ENCODE measurements at places on chromosomes 6 and 20.

- no peak for DNase-seq
These were observed 3.7 kb downstream of the FLRT3 start for GRCh38 chr20:14333721-14334120.

- DNase-seq: peak; percentile 80
These were observed 14.1 kb upstream of the FRMD1 start for GRCh38 chr6:168093071-168093505.

DNA sequence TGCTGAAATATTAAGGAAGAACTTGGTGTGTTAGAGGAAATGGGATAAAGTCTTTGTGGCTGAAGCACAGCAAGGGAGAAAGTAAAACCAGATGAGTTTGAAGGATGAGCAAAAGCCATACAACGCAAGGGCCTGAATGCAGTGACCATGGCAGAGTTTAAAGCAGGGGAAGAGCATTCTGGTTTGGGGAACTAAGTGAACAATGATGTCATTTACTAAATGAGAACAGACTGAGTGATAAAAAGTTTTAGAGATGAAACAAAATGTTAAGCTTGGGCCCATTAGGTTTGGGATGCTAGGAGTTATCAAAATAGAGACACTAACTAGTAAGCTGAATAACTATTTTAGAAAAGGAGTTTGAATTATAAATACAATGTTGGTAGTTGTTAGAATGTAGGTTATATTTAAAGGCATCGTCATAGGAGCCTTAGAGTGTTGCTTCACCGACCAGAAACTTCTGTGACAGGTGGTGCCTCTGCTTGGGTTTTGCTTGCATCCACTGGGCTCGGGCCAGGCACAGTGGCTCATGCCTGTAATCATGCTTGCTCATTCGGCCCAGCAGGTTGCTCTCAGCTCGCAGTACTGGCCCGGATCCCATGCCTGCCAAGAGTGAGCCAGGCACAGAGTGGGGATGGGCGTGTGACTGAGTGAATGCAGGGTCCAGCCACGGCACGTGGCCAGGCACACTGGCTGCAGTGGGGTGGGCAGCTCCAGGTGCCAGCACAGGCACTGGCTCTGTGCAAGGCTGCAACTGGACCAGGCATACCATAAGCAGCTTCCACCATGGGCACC lies 37.4 kb upstream of the OPRM1 start:
- DNase-seq: no peak

DNA sequence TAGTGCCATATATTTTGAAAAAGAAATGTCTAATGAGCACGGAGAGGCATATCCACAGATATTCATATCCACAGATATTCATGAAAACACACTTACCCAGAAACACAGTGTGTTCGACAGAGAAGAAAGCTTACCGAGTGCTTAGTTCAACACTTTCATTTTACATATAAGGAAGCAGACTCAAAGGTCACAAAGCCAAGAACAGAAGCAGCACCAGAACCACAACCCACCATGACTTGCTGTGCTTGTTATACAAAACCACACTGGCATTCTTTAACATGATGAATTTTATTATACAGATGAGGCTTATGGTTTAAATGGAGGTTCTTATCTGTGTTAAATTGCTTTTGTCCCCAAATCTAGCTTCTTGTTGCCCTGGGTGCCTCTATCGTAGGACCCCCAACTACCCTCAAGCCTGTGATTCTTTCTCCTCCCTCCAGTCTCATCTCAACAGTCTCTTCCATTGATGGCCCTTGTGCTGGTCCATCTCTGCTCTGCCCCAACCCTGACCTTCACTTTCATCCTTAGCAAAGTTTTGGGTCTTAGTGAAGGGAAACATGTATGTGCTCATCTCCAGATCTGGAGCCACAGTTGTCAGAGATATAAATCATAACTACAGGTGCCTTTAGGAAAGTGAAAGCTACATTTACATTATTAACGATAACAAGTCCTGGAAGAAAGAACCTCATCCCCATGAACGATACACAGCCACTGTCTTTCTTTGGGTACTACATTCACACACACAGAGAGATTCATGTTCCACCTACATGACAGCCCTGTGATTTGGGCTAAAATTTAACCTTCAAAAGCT lies 40.0 kb downstream of the SF3B5 start:
- DNase-seq: no peak

GRCh38 chr20:36688630-36689029 lies 42.6 kb upstream of the SLA2 start:
- DNase-seq: no peak

DNA sequence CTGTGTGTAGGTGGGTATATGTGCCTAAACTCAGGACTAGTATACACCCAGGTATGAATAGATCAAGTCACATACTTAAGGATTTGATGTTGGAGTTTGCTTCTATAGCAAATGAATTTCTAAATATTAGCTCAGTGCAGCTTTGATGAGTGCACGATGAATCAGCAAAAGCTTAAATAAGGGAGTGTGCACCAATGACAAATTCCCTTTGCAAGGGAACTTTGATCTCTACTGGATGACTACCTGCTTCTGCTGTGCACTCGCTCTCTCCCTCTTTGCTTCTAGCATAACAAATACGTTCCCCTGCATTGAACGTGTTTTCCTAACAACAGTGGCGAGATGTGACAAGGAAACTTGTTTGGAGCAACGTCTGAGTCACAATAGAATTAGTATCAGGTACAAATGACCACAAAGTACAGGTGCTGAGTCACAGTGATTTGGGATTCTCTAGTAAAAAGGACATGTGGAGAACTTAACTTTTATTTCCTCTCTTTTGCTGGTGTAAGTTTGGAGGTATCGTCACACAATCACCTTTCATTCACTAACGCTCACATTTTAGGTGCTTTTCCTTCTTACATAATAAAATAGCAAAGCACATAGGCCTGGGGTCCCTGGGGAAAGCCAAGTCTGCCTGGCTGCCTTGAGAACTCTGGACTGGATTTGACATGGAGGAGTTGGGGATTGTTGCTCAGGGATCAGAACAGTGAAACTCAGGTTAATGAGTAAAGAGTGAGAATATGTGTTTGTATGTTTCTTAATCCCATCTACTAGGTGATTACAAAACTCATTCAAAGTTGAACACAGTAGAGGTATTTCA lies 49.7 kb downstream of the KLHL31 start:
- DNase-seq: peak; percentile 57

DNA sequence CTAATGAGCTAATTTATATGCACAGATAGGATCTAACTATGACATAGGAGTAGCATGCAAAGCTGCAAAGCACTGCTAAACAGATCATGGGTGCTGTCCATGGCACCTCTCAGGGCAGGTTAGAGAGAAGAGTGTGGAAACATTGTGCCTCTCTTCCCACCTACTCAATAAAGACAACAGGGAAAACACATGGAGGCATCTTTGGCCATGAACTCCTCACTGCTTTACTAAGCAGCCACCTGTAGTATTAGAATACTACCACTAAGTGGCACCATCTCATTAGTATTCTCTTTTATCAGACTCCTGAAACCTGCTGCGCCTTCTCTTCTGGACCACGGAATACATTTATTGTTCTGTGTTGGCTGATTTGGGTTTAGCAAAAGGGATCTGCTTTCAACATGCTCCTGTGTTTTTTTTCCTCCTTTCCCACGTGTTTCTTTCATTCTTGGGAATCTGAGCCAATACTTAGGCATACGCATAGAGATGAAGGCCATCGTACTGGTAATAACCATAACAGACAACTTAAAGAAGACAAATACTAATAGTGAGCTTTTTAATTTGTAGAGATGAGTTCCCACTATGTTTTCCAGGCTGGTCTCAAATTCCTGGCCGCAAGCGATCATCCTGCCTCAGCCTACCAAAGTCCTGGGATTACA lies 9.4 kb upstream of the HDDC2 start:
- DNase-seq: no peak

- DNase-seq: no peak
These were observed 112.8 kb downstream of the ADTRP start for GRCh38 chr6:11665604-11666326.

DNA sequence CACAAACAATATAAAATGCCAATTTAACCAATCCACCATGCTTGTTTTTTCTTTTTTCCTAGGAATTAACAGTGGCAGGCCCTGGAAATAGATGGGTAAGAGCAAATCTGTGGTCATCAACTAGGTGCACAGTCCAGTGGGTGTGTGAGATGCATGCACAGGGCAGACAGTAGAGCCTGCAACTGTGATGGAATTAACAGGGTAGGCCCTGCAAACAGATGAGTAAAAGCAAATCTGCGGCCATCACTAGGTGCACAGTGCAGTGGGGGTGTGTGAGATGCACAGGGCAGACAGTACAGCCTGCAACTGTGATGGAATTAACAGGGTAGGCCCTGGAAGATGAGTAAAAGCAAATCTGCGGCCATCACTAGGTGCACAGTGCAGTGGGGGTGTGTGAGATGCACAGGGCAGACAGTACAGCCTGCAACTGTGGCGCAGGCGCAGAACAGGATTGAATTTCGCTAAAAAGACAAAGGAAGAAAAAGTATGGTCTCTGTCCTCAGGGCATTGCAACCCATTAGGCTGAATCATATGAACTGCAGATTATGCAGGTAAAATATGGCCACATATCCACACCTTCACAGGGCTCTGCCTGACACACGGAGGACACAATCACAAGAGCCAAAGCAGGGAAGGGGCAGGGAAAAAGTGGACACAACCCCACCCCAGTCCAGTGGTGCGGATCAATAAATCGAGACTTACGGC lies 41.0 kb upstream of the IPCEF1 start:
- DNase-seq: no peak

DNA sequence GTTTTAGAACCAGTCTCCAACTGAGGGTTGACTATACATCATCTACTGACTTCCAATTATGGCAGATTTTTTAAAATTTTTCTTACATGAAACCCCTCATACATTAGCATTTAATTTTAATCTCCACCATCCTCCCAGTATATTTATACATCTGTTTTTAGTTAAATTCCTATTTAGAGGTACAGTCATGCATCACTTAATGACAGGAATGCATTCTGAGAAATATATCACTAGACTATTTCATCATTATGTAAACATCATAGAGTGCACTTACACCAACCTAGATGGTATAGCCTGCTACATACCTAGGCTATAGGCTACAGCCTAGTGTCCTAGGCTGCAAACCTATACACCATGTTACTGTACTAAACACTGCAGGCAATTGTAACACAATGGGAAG lies 316.7 kb upstream of the MARCKS start:
- no peak for DNase-seq

DNA sequence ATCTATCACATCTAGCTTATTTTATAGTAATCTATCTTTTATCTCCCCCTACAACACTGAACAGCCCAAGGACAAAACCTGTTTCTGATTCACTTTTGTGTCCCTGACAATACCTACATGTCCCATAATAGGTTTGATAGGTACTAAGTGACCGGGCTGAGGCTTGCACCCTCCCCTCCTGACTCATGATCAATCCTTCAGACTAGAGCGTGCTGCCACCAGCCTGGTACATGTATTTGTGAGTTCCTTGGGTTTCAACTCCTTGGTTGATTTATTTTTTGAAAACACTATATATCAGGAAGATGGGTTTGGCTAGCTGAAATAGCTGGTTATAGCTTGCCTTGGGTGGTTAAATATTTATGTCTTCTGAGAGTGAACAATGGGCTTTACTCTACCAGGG lies 41.6 kb upstream of the RAB23 start:
- DNase-seq: no peak

- DNase-seq: peak; percentile 37
These were observed 8.9 kb downstream of the ATXN1 start for GRCh38 chr6:16752206-16752866.

GRCh38 chr20:44501448-44501847 lies 20.4 kb downstream of the SERINC3 start:
- DNase-seq: no peak
